ENCODE measurements at places on chromosomes 11 and 22.

- DNase-seq: no peak
Observed at GRCh38 chr11:118180300-118180703, 3.9 kb upstream of the SCN2B start.

DNA sequence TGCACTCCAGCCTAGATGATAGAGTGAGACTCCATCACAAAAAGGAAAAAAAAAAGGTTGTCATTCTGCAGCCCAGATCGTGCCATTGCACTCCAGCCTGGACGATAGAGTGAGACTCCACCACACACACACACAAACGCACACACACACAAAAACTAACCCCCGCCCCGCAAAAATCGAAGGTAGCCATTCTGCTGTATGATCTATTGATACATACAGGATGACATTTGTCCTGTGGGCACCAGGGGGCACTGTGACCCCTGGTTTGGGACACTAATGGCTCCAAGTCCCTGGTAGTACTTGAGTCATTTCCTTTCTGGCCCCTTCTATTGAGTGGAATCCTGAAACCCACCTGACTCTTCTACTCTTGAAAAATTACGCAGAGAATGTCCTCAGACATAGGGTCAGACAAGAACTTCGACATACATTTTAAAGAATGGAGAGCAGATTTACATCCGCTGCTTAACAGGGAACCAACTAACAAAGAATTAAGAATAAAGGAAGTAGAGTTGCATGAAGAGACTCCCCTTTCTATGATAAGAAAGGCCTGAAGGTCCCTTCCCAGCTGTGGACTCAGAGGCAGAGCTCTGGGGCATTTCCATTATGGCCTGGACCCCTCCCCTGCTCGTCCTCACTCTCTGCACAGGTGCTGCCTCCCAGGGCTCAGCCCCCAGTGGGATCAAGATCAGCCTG, 35.0 kb upstream of the PRAME start:
- peak; percentile 28 for DNase-seq

DNA sequence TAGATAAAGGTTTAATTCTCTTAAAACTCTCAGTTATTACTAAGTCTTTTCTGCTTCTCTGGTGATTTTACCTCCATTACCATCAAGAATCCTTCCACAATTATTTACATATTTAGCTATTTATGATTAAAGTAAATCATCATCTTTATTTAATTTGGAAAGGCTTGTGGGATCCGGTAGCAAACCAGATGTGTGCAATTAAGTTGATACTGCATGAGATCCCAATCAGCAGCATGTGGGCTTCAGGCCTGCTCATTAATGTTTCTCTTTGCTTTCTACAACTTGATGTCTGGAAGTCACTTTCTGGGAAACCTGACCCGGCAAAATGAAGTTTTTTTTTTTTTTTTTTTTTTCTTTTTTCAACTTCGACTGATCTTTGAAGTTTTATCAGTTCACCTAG, 558.4 kb upstream of the ANO5 start:
- DNase-seq: no peak

- no peak for DNase-seq
Observed at GRCh38 chr22:46788441-46789172, 26.2 kb downstream of the TBC1D22A start.

GRCh38 chr11:132957881-132958280, 574.4 kb downstream of the OPCML start:
- no peak for DNase-seq

DNA sequence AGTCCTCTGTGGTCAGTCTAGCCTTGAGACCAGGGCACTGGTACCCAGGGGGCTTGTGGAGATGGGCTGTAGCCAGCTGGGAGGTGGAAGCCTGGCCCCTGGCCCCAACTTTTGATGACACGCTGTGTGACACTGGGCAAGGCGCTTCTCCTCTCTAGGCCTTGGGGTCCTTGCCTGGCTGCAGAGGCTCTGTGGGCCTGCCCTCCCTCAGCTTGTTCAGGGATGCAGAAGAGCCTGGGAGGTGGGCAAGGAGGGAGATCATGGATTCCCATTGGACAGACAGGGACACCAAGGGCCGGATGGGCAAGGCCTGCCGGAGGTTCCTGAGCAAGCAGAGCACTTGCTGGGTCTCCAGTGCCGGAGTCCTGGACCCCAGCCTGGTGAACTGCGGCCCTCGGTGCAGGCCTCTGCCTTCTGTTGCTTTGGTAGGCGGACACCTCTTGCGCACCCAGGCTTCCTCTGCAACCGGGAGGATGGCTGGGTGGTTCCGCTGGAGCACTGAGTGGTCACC, 1.3 kb upstream of the PPP2R5B start:
- DNase-seq: no peak

GRCh38 chr11:75323609-75324008, 27.9 kb downstream of the ARRB1 start:
- DNase-seq: no peak

DNA sequence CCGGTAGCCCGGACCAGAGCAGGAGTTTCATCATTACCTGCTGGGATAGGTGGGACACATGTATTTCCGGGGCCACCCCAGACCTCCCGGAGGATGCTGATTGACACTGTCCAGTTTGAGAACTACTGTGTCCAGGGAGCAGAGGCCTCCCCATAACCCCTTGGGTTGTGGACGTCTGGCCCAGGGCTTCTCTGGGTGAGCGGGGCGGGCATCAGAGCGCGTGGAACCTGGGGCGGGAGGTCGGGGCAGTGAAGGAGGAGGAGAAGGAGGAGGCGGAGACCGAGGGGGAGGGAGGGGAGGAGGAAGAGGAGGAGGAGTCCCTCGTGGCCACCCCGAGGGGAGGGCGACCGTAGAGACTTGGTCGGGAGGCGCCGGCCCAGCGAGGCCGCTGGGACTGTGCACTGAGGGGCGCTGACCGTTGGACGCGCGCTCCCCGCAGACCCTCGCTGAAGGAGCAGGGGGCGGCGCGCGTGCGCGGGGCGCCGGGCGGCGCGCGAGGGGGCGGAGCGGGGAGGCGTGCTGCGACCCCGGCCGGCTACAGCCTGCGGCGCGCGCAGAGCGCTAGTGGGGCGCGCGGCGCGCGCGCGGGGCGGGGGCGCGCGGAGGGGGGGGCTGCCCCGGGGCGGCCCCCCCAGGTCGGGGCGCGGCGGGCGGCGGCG, at the start of gene GRK3:
TSS of gene GRK3 (plus strand) at position 356 of the 659 bp plus-strand sequence. CDS start 366 bp downstream, outside the sequence.
- DNase-seq: peak; percentile 4

GRCh38 chr11:133825666-133826065, 19.6 kb downstream of the SPATA19 start:
- DNase-seq: no peak

GRCh38 chr11:33377412-33378370, 120.5 kb downstream of the HIPK3 start:
- no peak for DNase-seq

- no peak for DNase-seq
Observed at GRCh38 chr11:5923427-5923776, 18.6 kb upstream of the OR56A3 start.

DNA sequence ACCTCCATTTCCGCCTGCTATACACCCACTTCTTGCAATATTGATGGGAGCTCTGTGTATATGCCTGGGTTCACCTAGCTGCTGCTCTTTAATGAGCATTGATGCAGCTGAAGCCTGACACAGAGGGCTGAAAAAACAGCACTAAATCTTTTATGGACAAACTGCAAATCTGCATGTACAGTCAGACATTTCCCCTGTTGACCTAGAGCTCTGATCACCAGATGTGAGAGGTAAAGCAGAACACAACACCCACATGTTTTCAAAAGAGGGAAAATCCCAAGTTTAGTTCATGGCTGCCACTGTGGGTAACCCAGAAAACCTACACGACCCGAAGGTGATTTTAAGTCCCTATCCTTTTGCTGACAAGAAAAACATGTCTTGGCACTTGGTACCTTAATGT, 303.0 kb upstream of the PITPNB start:
- no peak for DNase-seq

DNA sequence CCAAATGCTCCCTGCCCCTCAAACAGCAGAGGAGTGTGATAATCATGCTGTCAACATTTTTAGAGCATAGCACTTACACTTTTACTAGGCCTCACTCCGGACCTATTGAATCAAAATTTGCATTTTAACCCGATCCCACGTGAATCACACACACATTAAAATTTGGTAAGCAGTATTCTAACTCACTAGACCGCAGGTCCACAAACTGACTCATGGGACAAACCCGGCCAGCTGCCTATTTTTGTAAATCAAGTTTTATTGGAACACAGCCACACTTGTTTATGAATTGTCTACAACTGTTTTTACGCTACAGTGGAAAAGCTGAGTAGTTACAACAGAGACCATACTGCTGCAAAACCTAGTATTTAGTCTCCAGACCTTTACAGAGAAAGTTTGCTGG, 43.3 kb downstream of the SNX19 start:
- DNase-seq: no peak

- no peak for DNase-seq
Observed at GRCh38 chr11:13859892-13860291, 102.6 kb upstream of the SPON1 start.

Measured in stimulated activated CD4-positive, alpha-beta T cell treated with anti-CD3 and anti-CD28 coated beads, TNF-alpha, amount 100 ng/mL, for 48 hours (primary cell).